PC-9 (cell line): ENCODE measurements at places on chromosomes 7 and 10. TPM values are rescaled to one million over a fixed set of nuclear protein-coding genes. Genes with fewer than 3 reads are reported as not detected.
A peak's percentile ranks its signal among the peaks of the same experiment; 100 is the strongest.

GRCh38 chr7:82141427-82141826 is 302.1 kb downstream of the CACNA2D1 start:
- H3K27ac ChIP-seq = no peak overlapping the region
- H3K4me1 ChIP-seq = no peaks in the 10 kb centered on the region
- no peaks in the 10 kb centered on the region for H3K27me3 ChIP-seq
- DNase-seq = no peak
- H3K36me3 ChIP-seq = no peaks in the 10 kb centered on the region

The CDHR1 gene
- not detected in 2 replicates for total RNA-seq

DNA sequence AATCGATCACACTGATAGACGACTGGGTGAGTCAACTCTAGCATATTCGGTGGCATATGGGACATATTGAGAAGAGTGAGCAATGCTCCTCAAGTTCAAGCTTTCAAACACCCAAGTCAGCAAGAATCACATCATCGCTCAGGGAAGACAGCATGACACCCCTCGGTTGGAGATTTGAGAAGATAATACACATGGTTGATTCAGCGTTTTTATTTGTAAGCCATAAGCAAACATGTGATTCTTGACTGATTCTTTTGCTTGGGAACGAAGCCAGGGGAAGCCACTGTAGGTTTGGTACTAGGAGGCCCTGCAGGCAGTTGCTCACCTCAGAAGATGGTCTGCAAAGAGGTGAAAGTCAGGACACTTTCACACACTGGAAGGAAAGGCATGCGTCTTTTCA is 12.6 kb downstream of the UCMA start:
- H3K27me3 ChIP-seq = no peaks in the 10 kb centered on the region
- H3K27ac ChIP-seq = no peak overlapping the region
- H3K36me3 ChIP-seq = no peaks in the 10 kb centered on the region
- H3K4me3 ChIP-seq = no peak overlapping the region
- H3K4me1 ChIP-seq = no peaks in the 10 kb centered on the region
- no peak for DNase-seq

The DMTF1 gene
- 54.0 and 75.3 TPM in 2 replicates for total RNA-seq

- no peak for DNase-seq
- no peaks in the 10 kb centered on the region for H3K36me3 ChIP-seq
- H3K4me1 ChIP-seq = peaks cover 37% of the 10 kb centered on the region
- H3K27me3 ChIP-seq = no peaks in the 10 kb centered on the region
- H3K27ac ChIP-seq = peak overlapping the region; percentile 61
Observed at GRCh38 chr10:88159127-88159829, 295.9 kb downstream of the PTEN start.

DNA sequence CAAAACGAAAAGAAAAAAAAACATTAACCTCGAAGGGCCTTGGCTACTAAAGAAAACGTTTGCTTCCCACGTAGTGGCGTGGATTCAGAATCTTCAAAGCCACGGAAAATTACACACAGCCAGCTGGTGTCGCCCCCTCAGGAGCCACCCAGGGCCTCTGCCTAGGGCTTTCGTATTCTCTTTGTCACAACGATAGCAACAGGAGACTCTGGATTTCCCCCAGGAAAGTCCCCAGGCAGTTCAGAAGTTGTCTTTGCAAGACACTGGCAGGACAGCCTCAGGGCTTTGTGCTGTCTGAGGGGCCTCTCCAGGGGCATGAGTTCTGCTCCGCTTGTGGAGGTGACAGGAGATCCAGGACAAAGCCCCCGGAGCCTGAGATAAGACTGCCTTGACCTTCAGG is 150.2 kb upstream of the INSYN2A start:
- H3K4me3 ChIP-seq = no peak overlapping the region
- no peaks in the 10 kb centered on the region for H3K36me3 ChIP-seq
- no peak for DNase-seq
- H3K27ac ChIP-seq = no peak overlapping the region
- H3K4me1 ChIP-seq = no peaks in the 10 kb centered on the region

- no peaks in the 10 kb centered on the region for H3K36me3 ChIP-seq
- H3K4me1 ChIP-seq = peaks cover 52% of the 10 kb centered on the region
- no peak overlapping the region for H3K4me3 ChIP-seq
- DNase-seq = no peak
Observed at GRCh38 chr10:47415520-47416304, 31.6 kb upstream of the ZNF488 start.
